ENCODE measurements at places on chromosomes 2 and 18.

GRCh38 chr2:12465631-12466135, 251.1 kb upstream of the TRIB2 start:
- no peak for DNase-seq

GRCh38 chr18:66894851-66895250, 291.0 kb upstream of the CDH19 start:
- no peak for DNase-seq

- DNase-seq, result no peak
Observed at GRCh38 chr2:132438691-132439090, 22.1 kb downstream of the GPR39 start.

GRCh38 chr2:147045113-147045512, 799.7 kb upstream of the ACVR2A start:
- peak; percentile 1 for DNase-seq

DNA sequence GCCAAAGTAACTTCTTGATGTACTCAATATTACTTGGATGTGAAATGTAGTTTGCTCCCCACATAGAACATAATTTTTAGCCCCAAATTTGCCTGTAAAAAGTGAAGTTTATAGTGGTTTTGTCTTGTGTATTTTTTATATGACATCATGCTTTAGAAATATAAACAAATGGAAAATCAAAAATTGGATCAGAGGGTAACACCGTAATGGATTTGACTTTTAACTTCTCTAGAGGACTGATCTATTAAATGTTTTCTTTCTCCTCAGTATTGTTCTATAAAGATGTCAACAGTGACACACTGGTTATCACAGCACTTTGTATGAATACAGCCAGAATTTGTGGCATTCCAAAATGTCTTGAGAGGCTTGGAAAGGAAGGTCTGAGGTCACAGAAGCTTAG, 45.6 kb upstream of the RASGRP3 start:
- DNase-seq, result no peak

DNA sequence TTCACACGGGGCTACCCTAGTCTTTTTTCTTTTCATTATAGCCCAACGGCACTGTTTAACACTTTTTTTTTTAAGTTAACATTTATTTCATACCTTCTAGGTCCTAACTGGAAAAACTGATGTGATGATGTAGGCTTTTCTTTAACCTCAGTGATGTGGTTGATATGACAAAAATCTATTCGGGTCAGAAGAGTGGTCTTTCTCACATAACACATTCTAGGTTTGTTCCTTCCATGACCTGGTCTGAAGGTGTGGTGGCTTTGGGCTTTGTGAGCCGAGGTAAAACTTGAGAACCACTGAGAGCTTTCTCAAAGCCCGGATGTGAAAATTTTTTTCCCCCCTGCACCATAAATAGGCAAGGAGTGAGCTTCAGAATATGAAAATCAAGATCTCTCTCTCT, 44.2 kb downstream of the GPD2 start:
- DNase-seq, result no peak

DNA sequence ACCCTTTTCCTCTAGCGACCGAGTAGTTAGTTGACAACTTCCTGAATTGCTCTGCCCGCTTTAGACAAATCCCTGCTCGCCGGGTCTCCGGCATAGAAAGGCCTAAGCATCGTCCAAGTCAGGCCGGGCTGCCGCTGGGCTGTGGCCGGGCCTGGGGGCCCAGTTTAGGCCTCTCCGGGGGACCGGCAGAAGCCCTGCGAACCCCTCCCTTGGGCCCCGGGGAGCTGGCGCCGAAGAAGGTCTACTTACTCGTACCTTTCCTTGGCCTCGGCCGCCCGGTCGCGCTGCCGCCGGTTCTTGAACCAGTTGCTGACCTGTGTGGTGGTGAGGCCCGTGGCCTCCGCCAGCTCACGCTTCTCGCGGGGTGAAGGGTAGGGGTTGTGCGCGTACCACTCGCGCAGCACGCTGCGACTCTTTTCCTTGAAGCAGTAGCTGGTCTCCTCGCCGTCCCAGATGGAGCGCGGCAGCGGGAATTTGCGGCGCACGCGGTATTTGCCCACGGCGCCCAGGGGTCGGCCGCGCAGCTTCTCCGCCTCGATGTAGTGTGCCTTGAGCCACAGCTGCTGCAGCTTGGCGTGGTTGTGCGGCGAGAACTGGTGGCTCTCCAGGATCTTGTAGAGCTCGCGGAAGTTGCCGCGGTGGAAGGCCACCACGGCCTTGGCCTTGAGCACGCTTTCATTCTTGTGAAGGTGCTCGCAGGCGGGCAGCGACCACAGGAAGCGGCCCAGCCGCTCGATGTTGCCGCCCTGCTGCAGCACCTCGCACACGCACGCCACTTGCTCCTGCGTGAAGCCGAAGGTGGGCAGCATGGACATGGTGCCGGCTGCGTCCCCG, 739 bp downstream of the SIX2 start:
- no peak for DNase-seq

GRCh38 chr2:106982350-106982749, 96.4 kb upstream of the ST6GAL2 start:
- no peak for DNase-seq

DNA sequence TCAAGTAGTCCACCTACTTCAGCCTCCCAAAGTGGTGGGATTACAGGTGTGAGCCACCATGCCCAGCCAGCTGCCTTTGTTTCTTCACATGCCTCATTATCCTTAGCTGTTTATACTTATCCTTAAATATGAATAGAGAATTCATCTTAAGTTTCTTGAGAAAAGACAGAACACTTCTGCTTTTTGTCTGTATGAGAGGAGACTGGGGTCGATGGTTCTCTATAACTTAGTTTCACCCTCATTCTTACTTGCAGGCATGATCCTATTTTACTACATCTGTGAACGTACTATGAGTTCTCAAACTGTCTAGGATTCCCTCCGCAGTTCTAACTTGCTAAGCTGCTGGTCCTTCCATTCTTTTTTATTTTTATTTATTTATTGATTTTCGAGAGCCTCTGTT, 20.4 kb downstream of the PPM1B start:
- DNase-seq, result no peak

DNA sequence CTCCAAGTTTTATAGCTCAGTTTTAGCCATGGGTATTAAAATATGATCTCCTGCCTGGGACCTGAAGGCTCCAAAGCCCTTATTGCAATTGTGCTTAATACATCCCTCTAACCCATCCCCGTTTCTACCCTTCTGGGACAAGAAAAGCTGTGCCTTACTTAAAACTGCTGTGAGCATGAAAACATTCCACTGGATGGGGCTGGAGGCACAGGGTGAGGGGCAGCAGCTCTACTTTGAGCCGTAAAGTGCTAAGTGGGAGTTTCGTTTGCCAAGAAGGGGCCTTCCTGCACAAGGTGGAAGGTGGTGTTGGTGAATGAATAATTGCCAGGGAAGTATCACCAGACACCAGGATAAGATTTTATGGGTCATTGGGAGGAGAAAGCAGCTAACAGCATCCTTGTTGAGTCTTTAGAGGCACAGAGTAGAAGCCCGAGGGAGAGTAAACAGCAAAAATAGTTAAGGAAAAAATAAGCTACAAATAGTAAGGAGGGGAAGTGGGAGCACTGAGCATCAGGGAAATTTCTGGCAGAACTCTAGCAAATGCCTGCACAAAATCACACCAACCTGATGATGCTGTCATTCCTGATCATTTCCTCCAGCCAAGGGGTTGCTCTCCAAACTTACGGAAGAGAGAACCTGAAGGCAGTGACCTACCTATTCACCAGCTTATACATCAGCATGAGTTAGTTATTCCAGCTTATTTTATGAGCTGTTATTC, 218.4 kb downstream of the MREG start:
- no peak for DNase-seq

DNA sequence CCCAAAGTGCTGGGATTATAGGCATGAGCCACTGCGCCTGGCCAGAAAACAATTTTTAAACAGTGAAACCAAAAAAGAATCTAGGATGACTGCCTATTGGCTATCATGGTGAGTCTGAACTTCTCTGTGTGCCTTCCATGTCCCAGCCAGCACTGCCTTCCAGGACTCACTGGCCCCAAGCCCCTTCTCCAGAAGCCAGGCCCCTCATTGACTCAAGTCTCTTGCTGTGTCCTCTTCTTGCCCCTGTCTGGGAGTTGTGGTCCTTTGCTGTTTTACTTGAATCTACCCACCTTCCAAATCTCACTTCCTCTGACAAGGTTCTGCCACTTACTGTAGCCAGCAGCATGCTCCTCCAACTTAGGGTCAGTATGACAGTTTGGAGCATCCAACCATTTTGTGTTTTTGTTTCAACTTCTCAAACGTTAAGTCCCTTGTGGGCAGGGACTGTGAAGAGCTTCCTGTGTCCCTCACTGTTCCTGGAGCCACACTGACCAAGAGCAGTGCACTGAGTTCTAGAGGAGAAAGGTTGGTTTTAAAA, 41.7 kb downstream of the ST3GAL5 start:
- DNase-seq, result no peak

- DNase-seq, result no peak
Observed at GRCh38 chr2:119240311-119241204, 16.9 kb downstream of the STEAP3 start.

DNA sequence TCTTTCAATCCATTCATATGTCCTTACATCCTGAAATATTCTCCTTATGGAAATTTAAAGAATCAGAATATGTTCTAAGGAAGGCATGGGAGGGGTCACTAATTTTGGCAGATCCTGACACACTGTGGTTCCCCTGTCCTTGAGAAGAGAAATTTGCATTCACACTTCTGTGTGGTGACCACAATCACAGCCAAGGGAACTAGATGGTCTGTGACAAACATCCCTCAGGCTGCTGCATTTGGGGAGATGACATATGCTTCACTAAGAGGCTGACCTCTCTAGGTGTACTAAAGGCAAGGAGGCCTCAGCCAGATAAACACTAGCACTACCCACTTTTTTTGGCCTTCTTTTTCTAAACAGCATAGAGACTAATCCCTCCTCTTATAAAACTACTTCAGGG, 129.6 kb downstream of the MREG start:
- no peak for DNase-seq

DNA sequence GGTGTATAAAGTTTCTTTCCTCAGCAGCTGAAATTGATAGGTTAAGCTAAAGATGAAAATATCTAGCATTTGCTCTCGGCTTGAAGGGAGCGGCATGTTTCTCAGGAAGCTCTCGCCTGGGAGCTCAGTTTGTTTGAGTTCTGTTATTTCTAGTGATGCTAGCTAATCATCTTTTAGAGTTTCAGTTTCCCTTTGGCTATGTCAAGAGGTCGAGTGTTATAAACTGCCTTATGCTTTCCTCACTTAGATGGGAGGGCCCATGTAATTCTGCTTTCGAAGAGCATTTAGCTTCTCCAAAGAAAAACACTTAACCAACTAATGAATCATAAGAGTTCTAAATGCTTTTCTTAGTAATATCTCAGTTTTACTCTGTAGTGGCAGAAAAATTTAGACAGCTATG, 33.6 kb downstream of the PLCL1 start:
- DNase-seq, result no peak

DNA sequence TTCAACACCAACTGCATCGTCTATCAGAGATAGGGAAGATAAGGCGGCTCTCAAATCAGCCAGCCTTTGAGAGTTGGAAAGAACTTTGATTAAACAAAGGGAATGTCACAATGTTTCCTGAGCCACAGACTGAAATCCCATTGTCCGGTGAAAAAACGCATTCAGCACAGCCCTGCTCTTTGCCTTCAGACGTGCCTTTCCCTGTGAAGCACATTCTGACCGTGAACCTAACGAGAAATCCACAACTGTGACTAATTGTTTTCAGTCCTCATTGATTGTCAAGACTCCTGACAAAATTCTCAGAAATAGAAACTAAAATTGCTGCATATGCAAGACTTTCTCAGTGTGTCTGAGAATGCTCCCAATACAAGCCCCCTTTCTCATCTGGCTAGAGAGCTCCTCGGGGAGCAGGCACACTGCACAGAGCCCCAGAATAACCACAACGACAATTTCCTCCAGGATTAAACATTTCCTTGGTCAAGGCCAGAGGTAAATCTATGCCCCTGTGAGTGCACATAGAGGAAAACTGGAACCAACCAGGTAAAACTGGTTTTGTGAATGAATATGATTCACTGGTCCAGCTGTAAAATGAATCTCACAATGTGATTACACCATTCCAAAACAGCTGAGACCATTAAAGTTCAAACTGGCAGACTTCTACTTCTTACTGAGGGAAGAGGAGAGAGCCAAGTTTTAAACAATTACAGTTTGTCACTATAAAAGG, 561.9 kb upstream of the ID2 start:
- no peak for DNase-seq

DNA sequence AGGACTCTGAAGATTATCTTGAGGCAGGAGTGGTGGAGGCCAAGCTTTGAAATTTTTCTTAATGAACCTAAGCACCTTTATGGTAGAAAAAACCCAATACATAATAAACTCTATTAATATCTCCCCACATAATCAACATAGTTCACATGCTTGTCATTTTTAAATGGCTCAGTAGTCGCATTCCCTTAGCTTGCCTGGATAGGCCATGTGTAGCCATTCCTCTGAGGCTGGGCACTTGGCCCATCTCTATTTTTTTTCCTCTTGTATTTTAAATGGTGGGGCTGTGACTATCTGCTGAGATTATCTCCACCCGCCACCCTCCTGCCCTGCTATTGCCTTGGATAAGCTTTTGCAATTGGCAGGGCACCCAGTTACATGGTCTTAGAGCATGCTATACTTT, 143.1 kb downstream of the FHOD3 start:
- no peak for DNase-seq

DNA sequence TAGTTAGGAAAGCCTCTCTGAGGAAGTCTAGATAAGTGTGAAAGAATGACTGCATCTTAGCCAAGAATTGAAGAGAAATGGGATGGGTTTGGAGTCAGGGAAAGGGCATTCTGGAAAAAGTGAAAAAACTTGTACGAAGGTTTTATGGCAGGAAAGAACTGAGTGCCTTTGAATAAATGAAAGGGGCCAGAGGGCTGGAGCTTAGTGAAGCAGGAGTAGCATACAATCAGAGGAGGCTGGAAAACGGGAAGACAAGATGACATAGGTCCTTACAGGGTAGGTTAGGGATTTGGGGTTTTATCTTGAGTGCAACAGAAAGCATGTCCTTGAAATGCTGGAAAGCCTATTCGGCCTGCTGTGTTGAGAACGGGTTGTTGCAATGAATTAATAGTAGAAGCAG, 152.6 kb upstream of the RND3 start:
- no peak for DNase-seq

- DNase-seq, result no peak
Observed at GRCh38 chr2:132909427-132909826, 239.4 kb upstream of the LYPD1 start.

- no peak for DNase-seq
Observed at GRCh38 chr2:159595410-159596046, 20.8 kb downstream of the BAZ2B start.

- no peak for DNase-seq
Observed at GRCh38 chr2:50602636-50603327, 429.1 kb downstream of the NRXN1 start.

GRCh38 chr2:20599861-20600461, 50.9 kb downstream of the HS1BP3 start:
- peak; percentile 25 for DNase-seq

GRCh38 chr2:29270701-29271121, 155.5 kb downstream of the CLIP4 start:
- DNase-seq, result no peak

DNA sequence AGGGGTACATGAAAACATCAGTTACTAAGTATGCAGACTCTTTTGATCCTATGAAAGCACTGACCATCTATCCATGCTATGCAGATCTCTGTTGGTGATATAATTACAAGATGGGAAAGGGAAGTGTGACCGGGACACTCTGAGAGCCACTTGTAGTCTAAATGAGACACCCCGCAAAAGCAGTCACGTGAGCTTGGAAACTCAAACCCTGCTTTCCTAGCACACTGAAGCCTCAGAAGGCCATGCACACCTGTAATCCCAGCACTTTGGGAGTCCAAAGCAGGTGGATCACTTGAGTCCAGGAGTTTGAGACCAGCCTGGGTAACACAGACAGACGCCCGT, 137.5 kb downstream of the INO80D start:
- DNase-seq, result no peak

GRCh38 chr18:23279931-23280330, 144.6 kb downstream of the CABLES1 start:
- DNase-seq, result no peak
